ENCODE measurements at places on chromosomes 6 and 20.

GRCh38 chr6:93571346-93571745, 152.0 kb upstream of the EPHA7 start:
- DNase-seq: no peak

DNA sequence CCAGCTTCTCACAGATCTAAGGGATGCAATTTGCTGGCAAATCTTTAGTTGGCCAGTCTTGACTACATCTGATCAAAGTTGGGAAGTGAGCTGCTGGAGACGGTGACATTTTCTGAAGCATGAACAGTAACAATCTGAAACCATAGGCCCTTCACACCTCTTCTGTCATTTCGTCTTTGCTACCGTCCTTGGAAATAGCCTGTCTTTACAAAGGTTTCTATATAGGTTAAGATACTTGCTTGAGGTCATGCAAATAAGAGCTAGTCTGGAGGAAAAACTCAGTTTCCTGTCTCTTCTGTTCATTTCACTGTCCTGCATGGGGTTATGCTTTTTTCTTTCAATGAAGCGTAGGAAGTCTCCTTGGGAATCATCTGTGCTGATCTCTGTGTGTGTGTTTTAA, 55.6 kb downstream of the CARMIL1 start:
- no peak for DNase-seq

DNA sequence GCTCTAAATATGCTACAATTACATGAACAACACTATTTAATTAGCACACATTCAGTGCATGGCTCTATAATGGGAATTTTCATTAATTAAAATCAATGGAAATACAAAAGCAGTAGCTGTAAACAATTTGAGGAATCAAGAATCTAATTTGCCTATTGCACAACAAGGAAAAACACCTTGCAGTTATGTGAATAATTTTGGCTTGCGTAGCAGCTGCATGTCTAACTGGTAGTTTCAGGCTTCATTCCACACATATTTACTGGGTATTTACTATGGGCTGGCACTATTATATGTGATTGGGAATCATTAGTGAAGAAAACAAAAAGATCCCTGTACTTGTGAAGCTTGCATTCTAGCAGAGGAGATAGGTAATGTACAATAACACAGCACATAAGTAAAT, 26.4 kb downstream of the KIF6 start:
- DNase-seq: no peak

- no peak for DNase-seq
These were observed 41.8 kb downstream of the SF3B5 start for GRCh38 chr6:144053601-144054000.

DNA sequence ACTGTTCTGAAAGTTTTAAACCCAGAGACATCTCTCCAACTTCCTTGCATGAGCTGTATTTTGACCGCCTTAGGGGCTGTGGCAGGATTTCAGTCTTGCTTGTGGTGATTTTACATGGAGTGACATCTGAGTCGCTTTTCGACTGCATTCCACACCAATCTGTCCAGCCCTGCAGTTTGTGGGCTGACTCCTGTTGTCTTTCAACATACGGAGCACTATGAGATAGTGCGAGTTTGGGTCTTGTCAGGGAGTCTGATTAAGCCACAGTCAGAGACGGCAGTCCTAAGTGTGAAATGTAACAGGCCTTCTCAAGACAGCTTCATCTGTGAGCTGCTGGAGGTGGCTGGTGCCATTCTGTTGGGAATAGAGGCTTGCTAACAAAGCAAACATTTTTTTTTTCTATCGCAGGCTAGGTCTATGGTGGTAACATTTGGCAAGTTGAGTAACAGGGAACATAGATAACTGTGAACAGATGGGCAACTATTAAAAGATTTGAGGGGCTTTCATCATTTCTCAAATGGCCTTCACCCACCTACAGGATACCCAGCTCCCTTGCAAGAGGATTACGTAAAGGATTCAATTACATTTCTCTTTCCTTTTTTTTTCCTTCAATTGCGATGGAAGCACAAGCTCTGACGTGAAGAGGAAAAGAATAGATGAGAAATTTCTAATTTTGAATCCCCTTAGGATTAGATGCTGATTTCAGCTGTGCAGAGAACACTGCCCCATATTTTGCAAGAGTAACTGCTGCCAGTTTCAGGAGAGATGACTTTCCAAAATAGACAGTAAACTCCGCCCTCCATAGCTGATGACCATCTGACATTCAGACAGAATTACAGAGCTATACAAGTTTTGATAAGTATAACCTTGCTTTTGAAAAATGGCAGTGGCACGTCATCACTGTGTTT, 25.1 kb downstream of the CAP2 start:
- no peak for DNase-seq

- no peak for DNase-seq
These were observed 53.2 kb upstream of the NFATC2 start for GRCh38 chr20:51595744-51596143.

DNA sequence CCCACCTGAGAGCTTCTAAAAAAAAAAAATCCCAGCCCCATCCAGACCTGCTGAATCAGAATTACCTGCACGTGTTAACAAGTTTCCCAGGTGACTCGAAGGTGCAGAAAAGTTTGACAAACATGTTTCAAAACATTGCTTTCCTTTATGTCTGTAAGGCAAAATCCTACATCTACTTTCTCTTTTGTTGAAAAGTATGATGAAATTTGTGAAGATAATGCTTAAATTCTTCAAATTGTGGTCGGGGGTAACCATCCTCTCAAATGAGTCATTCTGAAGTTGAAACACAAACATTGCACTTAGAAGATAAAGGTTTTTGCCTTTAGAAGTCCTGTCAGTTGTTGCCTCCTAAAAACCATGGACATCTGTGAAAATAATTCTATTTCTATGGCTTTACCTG, 429.7 kb downstream of the EPHA7 start:
- DNase-seq: no peak

DNA sequence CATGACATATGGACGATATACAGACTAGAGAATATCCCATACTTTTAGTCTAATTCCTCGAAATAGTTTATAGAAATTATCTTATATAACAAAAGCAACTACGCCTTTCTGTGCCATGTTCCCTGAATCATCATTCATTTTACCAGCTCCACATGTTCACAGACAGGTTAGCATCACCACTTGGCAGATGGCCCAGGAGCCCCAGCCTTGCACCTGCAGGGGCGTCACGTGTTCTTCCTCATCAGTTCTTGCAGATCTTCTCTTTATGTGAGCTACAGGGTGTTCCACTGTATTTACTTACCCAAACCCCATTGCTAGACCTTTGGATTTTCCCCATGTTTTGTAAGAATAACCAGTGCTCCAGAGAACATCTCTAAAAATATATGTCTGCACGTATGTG, 12.6 kb upstream of the BNIP5 start:
- no peak for DNase-seq

DNA sequence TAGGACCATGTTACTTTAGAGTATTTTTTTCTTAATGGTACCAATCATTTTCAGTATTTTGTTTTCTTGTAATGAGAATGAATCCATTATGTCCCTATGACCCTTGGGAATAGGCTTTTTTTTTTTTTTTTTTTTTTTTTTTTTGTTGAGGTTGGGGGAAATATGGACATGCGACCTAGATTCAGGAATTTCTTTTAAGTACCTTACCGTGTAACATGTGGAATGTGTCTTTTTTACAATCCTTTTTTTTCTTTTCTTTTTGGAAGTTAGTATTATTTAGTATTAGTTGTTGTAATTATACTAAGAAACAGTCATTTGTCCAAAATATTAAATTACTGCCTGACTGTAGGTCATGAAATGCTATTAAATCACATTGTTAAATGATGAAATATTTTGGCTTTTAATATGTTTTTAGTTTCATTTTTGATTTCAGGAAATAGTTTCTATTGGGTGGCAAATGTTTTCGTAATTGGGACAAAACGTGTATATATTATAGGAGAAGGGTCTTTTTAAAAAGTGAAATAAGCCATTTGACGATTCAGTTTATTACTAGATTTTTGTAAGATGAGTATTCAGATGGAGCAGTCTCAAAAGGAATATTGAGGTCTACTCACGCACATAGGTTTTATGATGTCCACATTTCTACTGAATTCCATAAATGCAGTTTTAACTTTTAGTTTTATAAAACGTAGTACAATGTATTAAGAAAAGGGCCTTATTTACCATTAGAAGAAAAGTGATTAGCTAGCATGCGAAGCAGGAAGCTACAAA, 4.9 kb downstream of the ARID1B start:
- no peak for DNase-seq

- no peak for DNase-seq
These were observed 41.8 kb upstream of the BMP6 start for GRCh38 chr6:7684076-7684475.

- DNase-seq: no peak
These were observed 107.2 kb upstream of the PLEKHG1 start for GRCh38 chr6:150492507-150492906.

- DNase-seq: no peak
These were observed 260.1 kb upstream of the STXBP5 start for GRCh38 chr6:146944077-146944476.

GRCh38 chr6:151904631-151905030, 97.1 kb downstream of the ESR1 start:
- DNase-seq: no peak

DNA sequence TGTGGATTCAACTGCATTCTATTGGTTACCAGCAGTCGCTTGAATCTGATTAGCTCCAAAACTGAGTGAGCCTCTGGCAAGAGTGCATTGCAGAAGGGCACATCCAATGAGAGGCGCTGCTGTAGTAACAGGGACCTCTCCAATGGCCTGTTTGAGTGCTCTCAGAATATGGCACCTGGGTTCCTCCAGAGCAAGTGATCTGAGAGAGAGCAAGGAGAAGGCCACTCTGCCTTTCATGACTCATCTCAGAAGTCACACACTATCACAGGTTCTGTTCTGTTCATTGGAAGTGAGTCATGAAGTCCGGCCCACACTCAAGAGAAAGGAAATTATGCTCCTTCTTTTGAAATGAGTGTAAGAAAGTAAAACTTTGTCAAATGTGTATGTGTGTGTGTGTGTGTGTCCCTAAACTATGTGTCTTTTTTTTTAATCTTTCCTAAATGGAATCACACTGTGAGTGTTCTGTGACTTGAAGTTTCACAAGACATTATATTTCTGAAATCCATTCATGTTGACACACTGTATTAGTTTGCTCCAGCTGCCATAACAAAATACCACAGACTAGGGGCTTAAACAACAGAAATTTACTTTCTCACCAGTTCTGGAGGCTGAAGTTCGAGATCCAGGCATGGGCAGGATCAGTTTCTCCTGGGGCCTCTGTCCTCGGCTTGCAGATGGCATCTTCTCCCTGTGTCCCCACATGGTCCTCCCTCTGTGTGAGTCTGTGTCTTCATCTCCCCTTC, 138.3 kb upstream of the CDYL start:
- DNase-seq: no peak
